Ureter (tissue), 1 donor: ENCODE measurements at places on chromosomes 5 and 9.
A peak's percentile ranks its signal among the peaks of the same experiment; 100 is the strongest.

GRCh38 chr5:64108674-64109073 lies 57.0 kb upstream of the RNF180 start:
- DNase-seq, result no peak

GRCh38 chr9:127492616-127493015 lies 41.3 kb downstream of the LRSAM1 start:
- no peak for DNase-seq

- no peak for DNase-seq
Observed at GRCh38 chr9:109974918-109975276, 194.9 kb downstream of the PALM2AKAP2 start.

- no peak for DNase-seq
Observed at GRCh38 chr9:110338143-110338542, 480 bp upstream of the TXNDC8 start.

GRCh38 chr5:165310031-165310430 lies 1804.6 kb downstream of the MAT2B start:
- DNase-seq, result no peak

DNA sequence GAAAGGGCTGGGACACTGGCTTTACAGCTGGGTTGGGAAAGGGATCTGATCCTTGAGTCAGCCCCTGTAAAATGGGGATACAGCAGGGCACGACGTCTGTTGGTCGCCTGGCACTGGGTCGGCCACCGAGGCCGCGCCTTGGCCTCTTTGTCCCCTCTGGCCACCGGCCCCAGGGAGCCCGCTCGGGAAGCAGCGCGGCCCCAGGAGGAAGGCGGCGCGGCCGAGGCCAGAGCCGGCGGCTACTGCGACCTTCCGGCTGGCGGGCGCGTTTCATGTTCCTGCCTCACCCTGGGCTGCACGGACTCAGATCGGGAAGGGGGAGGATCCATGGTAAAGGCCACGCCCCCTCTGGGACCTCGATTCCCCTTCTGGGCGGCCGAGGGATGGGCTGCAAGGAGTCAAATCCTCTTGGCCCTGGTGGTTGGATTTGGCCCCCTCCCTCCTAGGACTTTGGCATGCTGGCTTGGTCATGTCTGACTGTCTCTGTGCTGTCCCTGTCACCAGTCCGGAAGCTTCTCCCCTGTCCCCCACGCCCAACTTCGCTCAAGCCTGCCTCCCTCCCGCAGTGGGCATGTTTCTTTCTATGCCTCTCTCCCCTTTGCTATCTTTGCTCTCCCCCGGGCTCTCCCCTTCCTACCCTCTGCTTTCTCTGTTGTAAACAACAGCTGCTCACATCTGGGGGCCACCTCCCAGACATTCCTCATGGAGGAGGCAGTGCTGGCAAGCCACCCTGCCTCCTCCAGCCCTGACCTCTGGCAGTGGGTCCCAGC lies 25.8 kb downstream of the FPGS start:
- peak; percentile 88 for DNase-seq

- no peak for DNase-seq
Observed at GRCh38 chr9:2337131-2337530, 284.5 kb upstream of the VLDLR start.

GRCh38 chr5:150134198-150134588 lies 21.5 kb downstream of the PDGFRB start:
- no peak for DNase-seq

DNA sequence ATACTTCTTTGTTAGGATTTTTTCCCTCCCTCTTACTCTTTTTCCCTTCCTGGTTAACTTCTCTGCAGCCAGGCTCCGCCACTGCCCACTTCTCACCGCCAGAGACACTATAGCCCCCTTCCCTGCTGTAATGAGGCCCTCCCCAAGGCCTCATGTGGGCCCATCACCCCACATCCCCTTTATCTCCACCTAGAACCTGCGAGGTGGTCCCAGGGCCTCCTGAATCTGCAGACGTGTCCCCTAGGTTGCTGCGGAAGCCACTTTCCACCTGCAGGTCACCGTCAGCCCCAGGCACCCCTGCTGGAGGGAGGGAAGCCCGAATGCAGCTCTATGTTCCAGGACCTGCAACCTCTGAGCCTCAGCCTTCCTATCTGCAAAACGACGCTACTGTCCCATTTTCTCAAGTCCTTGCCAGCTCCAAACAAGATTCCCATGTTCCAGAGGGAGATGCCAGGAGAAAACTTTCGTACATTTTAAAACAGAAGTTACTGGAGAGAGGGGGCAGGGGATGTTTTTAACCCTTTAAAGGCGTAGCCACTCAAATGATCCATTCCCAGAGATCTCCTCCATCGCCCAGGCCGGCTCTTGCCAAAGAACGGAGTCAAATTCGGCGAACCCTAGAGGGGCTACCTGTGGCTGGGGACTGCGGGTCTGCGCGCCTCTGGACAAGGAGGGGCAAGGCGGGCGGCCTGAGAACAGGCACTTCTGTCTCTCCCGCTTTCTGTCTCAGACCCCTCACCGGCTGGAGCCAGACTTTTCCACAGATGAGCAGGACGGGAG lies 929 bp downstream of the SH3PXD2B start:
- no peak for DNase-seq

DNA sequence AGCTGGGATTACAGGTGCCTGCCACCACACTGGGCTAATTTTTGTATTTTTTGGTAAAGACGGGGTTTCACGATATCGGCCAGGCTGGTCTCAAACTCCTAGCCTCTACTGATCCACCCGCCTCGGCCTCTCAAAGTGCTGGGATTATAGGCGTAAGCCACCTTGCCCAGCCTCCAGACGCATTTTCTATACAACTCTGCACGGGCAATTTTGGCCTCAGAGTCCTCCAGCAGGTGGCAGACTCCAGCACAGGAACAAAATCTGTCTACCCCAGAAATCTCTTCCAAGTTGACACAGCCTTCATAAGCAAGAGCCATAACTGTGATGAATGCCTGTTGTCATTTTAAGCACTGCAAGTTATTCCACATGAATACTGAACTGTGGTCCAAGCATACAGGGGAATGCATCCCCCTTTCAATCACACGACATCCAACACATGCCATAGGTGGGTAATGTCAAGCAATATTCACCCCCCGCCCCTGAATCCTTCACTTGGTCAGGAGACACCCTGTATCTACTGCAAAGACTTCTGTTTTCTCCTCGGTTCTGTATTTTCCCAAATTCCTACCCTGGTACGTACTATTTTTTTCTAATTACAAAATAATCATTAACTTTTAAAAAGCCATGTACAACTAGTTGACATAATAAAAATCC lies 50.8 kb downstream of the ALDH7A1 start:
- no peak for DNase-seq

DNA sequence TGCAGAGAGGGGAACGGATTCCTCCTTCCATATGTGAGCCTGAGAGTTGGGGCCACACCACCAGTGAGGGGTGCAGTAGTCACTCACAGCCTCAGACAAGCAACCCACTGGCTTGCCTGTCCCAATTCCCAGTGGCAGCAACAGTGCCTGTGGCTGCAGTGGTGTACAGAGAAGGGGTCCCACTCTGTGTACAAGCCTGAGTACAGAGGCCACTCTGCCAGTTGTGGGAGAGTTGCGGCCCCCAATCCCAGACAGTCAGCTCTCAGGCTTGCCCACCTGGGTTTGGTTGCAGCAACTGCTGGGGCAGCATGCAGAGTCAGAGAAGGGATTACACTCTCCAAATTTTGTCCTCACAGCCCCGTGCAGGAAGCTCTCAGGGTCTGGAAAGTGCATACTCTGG lies 133.2 kb upstream of the RFX3 start:
- no peak for DNase-seq

GRCh38 chr5:108654051-108654450 lies 93.6 kb upstream of the FER start:
- no peak for DNase-seq

DNA sequence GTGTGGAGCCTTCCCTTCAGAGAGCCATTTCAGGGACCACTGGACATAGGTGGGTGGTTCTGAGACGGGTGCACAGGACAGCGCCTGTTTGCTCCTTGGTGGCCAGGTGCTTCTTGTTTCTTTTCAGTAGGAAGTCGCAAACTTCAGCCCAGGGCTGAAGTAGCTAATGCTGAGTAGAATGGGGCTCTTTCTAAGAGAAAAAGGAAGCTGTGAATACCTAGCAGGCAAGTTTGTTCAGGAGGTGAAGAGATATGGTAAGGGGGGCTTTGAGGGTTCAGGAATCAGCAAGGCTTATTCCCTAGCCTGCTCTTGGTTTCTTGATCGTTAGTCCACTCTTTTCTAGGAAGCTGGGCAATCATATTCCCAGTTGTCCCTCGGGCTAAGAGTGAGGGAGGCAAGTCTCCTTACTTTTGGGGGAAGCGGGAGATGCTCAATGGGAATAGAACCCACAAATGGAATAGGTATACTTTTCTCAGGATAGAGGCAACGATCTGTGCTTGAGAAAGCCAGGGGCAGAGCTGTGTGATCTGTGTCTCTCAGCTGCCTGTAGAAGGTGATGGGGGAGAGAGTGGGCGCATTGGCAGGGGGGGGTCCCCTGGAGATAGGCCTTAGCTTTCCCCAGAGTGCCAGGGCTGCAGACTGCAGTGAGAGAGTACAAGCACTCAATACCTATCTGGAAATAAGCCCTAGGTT lies 1.9 kb upstream of the PURA start:
- no peak for DNase-seq

DNA sequence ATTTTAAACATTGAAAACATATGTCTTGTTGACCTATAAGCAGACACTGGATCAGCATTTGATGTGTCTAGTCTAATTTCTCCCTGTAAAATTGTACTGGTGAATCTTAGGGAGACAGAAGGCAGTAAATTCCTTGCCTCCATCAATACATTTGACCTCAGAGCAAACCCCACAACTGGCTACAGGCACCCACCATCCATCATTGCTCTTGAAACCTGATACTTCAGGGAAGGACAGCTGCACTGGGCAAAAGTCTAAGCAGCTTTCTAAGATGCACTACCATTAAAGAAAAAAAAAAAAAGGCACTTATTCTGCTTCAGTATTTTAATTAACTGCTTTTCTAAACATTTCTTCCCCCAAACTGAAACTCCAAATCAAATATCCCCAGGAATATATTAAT lies 1051.3 kb upstream of the DMAC1 start:
- no peak for DNase-seq

DNA sequence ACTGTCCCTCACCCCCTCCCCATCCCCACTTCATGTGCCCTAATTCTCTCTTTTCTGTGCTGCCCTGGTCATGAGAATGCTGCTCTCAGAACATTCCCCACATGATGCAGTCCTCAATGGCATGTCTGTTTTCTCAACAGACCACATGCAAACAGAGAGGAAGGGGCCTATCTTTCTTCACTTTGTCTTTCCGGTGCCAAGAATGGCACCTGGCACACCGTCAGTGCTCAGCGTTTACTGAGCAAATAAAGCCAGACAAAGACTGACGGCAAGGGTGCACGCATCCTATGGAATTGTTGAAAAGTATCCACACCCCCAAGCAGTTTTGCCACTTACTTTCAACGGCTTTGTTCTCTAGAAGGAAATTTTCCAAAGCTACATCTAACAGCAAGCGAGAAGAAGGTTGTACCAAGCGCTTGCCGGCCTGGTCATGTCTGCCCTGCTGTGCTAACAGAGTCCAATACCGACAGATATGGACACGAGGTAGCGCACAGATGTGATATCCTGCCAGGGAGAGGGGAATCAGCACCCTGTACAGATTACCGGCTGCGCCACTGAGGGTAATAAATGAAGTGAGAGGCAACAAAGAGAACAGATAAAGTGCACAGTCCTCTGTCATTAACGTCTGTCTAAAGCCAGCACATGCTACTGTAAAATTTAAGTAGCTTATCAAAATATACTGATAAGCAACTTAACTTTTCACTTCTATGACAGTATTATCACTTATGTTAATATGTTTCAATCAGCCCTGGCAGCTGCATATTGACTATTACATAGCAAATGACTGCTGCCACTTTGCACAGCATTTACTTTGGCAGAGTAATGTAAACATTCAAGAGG lies 251.7 kb downstream of the DENND1A start:
- no peak for DNase-seq

- no peak for DNase-seq
Observed at GRCh38 chr9:97717866-97718265, 20.7 kb upstream of the XPA start.

GRCh38 chr5:181245427-181246275 lies 1.9 kb upstream of the RACK1 start:
- no peak for DNase-seq

- peak; percentile 83 for DNase-seq
Observed at GRCh38 chr5:150458802-150459557, 9.4 kb upstream of the RPS14 start.

GRCh38 chr9:127975376-127976315 lies 5.1 kb downstream of the EEIG1 start:
- no peak for DNase-seq

DNA sequence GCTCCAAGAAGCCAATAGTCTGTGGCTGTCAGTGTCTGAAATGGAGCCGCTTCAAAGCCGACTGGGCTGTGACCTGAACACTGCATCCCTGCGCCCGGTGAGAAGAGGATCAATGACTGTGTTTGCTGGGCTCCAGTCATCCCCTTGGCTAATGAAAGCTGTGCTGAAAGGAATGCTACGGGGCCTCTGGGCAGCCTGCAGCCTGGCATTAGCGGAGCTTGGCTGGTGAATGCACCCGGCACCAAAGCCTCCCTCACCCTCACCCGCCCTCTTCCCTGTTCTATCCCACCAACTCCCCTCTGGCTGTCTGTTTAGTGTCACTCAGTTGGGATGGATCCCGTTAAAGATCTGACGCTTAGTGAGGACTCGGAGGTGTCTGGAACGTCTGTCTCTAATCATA lies 355.3 kb downstream of the BNC2 start:
- DNase-seq, result no peak

- no peak for DNase-seq
Observed at GRCh38 chr5:149421372-149421685, 42.2 kb upstream of the IL17B start.

DNA sequence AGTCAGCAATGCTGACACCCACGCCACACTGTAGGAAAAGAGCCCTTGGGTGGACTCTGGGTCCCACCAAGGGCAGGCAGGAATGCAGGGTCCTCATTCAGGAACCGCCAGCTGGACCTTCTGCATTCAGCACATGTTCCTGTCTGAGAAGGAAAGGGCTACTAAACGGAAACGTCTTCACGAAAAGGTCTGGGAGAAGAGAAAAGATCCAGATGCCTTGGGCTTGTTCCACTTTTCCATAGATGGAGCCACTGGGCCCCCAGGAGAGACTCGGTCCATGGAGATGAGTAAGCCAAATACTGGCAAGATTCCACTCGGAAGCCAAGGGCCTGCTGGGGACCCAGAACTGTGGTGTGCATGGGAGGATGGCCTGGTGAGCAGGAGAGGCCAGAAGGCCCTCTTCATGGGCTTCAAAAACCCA lies 38.4 kb downstream of the LHFPL2 start:
- no peak for DNase-seq

GRCh38 chr5:78753093-78753531 lies 104.5 kb upstream of the LHFPL2 start:
- DNase-seq, result no peak

DNA sequence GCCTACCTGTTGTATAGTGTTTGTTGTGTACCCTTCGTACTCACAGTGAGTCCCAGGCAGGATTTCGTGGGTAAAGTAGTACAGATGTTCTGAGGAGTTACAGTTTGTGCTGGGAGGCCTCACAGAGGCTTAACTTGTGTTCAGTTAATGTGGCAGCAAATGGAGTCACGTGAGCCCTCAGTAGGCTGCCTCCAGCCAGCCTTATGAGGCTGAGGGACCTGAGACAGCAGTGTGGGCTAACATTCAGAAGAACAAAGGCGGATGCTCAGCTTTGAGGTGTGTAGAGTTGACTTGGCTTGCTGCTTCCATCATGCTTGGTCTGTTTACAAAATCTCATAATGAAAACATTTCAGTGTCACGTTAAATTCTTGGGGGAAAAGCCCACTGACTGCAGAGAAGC lies 118.1 kb downstream of the TRIO start:
- DNase-seq, result no peak

- no peak for DNase-seq
Observed at GRCh38 chr9:78167356-78167755, 68.5 kb upstream of the CEP78 start.

- no peak for DNase-seq
Observed at GRCh38 chr5:6449465-6450158, 953 bp downstream of the UBE2QL1 start.
